A673 (cell line): ENCODE measurements at places on chromosomes 16 and 17. TPM values are rescaled to one million over a fixed set of nuclear protein-coding genes. Genes with fewer than 3 reads are reported as not detected.

DNA sequence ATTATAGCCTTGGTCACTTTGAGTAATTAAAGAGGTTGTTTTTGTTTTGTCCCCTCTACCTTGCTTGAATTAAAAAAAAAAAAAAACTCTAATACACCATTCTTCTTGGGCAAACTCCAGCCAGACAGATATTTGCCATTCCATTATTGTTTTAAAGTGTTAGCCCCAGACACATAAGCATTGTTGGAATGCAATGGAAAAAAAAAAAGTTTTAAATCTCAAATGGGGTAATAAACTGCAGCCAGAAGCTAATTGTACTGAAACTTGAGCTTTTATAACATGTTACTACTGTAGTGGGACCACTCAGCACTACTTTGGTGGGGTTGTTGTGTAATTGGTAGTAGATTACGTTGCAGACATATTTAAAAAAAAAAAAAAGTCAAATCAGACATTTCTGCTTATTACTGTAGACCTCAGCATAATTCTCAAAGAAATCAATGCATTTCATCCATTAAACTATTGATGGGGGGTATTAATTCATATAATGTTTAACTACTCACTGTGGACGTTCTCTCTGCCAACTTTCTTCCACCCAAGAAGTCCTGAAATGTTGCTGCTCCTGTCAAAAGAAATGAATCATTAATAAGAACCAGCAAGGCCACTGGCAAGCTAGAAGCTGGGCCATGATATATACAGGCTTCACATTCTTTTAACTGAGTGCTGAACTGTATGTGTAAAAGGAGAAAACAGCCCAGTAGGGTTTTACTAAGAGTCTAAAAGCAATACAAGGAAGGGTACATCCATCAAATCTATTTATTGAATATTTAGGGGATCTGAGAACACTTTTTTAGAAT lies 626.6 kb upstream of the SOX9 start:
- DNase-seq: no peak

Gene FSCN2
- 0.26 and 0.31 TPM in 2 replicates for total RNA-seq

DNA sequence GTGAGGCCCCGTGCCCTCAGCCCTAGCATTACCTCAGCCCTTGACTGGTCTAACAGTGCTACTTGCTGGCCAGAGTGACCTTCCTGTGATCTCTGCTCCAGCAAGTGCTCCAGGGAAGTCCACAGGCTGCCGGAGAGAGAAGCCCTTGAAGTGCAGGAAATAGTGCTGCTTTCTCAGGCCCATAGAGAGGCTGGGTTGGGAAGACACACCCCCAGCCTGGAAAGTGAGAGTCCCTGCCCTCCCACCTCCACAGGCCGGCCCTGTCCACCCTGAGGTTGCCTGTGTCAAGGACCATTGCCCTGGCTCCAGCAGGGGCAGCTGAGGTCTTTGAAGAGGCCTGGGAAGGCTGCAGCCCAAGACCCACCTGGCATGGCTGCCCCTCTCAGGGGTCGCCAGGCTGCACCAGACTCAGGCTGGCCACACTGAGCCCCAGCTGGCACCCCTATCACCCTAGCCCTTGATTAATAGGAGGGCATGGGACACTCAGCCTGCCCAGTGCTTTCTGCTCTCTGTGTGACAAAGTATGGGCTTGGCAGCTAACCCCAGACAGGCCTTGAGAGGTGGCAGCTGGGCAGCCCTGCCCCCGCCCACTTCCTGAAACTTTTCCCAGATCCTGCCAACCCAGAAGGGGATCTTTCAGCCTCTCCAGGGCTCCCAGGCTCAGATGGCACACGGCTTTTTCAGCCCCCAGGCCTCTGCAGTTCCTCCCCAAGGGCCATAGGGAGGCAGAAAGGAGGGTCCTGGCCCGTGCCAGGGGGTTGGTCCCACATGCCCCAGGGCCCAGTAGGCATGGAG lies 21.7 kb downstream of the ATP6V0D1 start:
- DNase-seq: no peak

Gene KRT27
- not detected in 2 replicates for total RNA-seq

DNA sequence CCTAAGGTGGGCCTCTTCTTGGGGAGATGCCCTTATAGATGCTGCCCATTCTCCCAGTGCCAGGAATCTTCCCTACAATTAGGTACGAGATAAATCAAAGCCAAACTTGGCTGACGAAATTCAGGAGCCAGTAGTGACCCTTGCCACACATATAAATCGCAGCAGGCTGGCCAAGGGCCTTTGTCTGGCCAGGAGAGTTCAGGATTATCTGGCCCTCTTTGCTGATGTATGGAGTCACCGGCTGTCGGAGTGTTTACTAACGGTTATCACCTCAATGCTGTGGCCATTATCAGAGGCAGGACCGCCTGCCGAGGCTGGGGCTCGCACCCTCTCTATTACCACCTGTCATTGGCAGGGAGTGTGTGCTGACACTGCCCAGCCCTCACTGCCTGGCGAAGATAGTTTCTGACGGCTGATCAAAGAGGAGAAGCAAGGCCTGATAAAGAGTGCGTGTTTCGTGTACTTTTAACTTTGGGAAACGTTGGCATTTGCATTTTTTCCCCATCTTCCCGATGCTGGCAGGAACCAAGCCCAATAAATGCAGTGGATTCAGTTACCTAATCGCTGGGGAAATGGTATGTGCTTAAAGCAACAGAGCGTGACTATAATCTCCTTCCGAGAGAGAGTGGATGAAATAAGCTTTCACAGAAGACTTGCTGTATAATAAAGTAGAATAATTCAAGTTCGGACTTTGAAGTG lies 32.8 kb upstream of the TBX2 start:
- no peak for DNase-seq

Gene CCL2
- 3.7 and 3.9 TPM in 2 replicates for total RNA-seq
